ENCODE measurements at places on chromosomes 2 and 18. TPM values are rescaled to one million over a fixed set of nuclear protein-coding genes. Genes with fewer than 3 reads are reported as not detected.

The EIF2AK2 gene
- 8.7 TPM for total RNA-seq

The TWIST2 gene
- total RNA-seq = not detected

The TRIM43 gene
- 2.3 TPM for total RNA-seq

The KCNF1 gene
- 7.7 TPM for total RNA-seq

The ATOH8 gene
- 9.0 TPM for total RNA-seq

The LYG2 gene
- total RNA-seq = not detected

The BBS5 gene
- 3.3 TPM for total RNA-seq

The CRYGC gene
- not detected for total RNA-seq

DNA sequence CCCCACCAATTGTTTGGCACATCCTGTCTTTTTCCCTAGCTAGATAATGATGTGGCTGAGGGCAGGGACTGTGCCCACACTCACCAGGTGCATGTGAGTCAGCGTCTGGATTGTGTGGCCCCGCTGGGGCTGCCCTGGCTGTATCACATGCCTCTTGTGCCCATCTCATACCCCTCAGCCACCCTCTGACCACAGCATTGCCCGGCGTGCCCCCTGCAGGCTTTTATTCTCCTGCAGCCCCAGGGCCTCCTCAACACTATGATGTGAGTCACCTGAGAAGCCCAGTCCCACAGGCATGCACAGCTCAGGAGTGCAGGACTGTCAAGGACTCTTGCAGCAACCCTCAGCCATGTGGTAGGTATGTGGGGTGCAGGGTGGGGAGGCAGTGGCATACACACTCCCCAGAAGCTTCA lies 14.8 kb upstream of the STEAP3 start:
- peaks cover 2% of the 10 kb centered on the region for H3K27me3 ChIP-seq
- no peak for DNase-seq
- no peaks in the 10 kb centered on the region for H3K4me1 ChIP-seq

DNA sequence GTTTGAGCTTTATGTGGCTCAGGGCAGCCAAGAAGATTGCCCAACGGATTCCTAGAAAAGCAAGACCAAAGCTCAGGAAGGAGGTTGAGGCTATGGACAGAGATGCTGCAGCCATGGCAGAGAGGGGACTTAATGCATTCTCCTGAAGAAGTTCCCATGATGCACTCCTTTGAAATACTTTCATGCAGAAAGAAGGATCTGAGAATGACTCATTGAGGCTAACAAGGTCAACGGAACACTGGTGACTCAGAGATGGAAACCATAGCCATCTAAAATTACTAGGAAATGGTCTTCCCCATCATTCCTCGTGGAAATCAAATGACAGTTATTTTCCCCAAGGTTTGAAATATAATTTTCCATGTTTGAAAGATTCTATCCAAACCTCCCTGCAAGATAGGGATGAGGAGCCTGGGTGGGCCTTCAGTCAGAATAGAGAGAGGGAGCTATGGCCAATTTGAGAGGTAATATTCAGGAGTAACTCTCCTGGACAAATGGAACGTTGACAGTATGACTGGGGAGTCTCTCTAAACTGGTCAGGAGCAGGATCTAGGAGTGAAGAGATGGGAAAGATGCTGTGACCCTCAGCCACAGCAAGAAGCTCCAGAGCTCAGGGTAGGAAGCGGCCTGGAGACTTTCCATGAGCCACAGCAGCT lies 63.0 kb downstream of the REEP1 start:
- DNase-seq = no peak
- peaks cover 7% of the 10 kb centered on the region for H3K27me3 ChIP-seq
- no peak overlapping the region for H3K4me3 ChIP-seq
- peaks cover 27% of the 10 kb centered on the region for H3K4me1 ChIP-seq
- peak overlapping the region; percentile 69 for H3K27ac ChIP-seq
- H3K36me3 ChIP-seq = peaks cover 43% of the 10 kb centered on the region

GRCh38 chr2:134440336-134440909 lies 186.6 kb downstream of the MGAT5 start:
- peaks cover under 1% of the 10 kb centered on the region for H3K36me3 ChIP-seq
- no peak overlapping the region for H3K27ac ChIP-seq
- no peaks in the 10 kb centered on the region for H3K27me3 ChIP-seq

- DNase-seq = no peak
- H3K27ac ChIP-seq = no peak overlapping the region
- H3K27me3 ChIP-seq = peaks cover 3% of the 10 kb centered on the region
These were observed 148.5 kb upstream of the GATA6 start for GRCh38 chr18:22020867-22021370.

DNA sequence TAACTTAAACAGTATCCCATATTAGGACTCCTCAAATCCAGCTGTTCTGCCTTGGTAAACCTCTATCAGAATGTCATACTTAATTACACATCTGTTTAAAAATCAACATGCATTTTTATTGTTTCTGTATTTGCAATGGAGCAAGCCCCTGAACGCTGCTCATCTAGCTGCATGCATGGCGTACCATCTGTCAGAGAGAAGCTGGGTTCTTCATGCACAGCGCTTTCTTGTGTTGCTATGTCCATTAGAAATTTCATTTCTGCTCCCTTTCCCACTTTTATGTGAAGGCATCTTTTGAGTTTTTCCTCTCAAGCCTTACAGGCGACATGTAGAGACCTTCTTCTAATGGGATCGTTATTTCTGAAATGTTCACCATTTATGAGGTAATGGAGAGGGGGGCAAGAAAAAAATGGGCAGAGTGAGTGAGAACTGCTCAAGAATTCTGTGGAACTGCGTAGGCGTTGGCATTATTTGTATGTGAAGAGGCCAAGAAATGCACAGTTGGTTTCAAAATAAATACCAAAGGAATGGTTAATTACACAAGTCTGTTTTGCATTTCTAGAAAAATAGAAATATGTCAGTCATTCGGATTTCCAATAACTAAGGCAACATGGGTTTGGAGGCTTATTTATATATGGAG lies 31.6 kb downstream of the INSIG2 start:
- H3K4me1 ChIP-seq = no peaks in the 10 kb centered on the region
- no peak for DNase-seq
- no peaks in the 10 kb centered on the region for H3K27me3 ChIP-seq

DNA sequence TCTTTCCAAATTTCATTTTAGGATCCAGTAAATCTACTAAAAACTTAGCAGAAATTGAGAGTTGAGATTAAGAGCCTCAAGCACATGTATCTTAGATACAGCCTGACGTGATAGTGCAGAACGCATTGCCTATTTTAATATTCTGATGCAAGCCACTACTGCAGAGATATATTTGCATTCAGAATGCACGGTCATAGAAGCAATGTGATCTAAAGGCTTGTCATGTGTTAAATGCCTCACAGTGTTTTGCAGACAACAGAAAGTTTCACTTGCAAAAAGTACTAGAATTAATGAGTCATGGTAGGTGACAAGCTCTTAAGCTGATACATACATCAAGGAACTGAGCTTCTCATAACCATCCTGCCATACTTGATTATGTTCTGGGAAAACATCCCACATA lies 886.7 kb upstream of the CHAC2 start:
- no peaks in the 10 kb centered on the region for H3K27me3 ChIP-seq
- no peaks in the 10 kb centered on the region for H3K36me3 ChIP-seq
- no peak overlapping the region for H3K4me3 ChIP-seq
- no peak for DNase-seq
- no peaks in the 10 kb centered on the region for H3K4me1 ChIP-seq

GRCh38 chr2:10817413-10817812 lies 4.8 kb upstream of the PDIA6 start:
- H3K4me1 ChIP-seq = peaks cover 5% of the 10 kb centered on the region
- no peak overlapping the region for H3K27ac ChIP-seq
- DNase-seq = no peak
- H3K36me3 ChIP-seq = no peaks in the 10 kb centered on the region
- H3K27me3 ChIP-seq = peaks cover 2% of the 10 kb centered on the region
- H3K4me3 ChIP-seq = no peak overlapping the region

GRCh38 chr2:218387369-218388194 lies 5.5 kb downstream of the SLC11A1 start:
- peak overlapping the region; percentile 57 for H3K4me3 ChIP-seq
- H3K4me1 ChIP-seq = peaks cover 2% of the 10 kb centered on the region

DNA sequence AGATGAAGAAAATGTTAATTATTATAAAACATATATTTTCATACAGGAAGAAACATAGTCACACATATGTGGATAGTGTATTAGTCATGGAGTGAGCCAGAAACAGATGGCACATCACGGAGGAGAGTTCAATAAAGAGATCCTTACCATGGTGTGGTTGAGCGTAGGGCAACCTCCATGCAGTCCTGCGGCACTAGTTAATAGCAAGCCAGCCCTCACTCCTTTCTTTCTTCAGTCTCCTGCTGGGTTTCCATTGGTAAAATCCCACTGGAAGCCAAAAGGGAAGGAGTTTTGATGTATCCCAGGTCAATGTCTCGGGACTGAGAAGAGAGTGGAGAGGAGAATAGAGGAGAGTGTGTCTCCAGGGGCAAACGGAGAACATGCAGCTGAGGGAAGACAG lies 328.1 kb downstream of the NR4A2 start:
- H3K4me1 ChIP-seq = peaks cover 6% of the 10 kb centered on the region
- DNase-seq = no peak
- H3K36me3 ChIP-seq = peaks cover 3% of the 10 kb centered on the region
- H3K4me3 ChIP-seq = no peak overlapping the region
- peaks cover 4% of the 10 kb centered on the region for H3K27me3 ChIP-seq
- H3K27ac ChIP-seq = peak overlapping the region; percentile 29

- H3K27ac ChIP-seq = no peak overlapping the region
- DNase-seq = no peak
- no peaks in the 10 kb centered on the region for H3K36me3 ChIP-seq
- H3K27me3 ChIP-seq = peaks cover 9% of the 10 kb centered on the region
These were observed 9.0 kb downstream of the GBX2 start for GRCh38 chr2:236158969-236159777.

DNA sequence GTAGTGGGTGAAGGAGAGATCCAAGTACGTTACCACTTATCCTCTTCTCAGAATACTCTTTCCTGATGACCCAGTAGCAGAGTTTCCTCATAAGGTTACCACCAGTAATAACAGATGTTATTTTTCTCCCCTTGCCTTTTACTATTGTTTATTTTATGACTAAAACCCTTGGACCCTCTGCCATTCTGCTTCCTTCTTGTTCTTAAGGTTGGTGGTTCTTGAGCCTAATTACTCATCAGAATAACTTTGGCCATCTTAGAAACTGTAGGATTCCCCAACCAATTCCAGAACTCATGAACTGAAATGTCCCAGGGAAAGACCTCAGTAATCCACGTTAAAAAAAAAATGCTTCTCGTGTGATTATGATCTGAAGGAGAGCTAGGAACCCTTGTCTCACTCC lies 64.9 kb downstream of the CHST9 start:
- H3K4me3 ChIP-seq = no peak overlapping the region
- H3K27ac ChIP-seq = no peak overlapping the region
- H3K27me3 ChIP-seq = no peaks in the 10 kb centered on the region
- DNase-seq = no peak
- H3K4me1 ChIP-seq = no peaks in the 10 kb centered on the region

GRCh38 chr2:136331226-136331625 lies 213.3 kb upstream of the CXCR4 start:
- H3K4me3 ChIP-seq = no peak overlapping the region
- H3K36me3 ChIP-seq = peaks cover 3% of the 10 kb centered on the region
- no peak for DNase-seq
- no peak overlapping the region for H3K27ac ChIP-seq

DNA sequence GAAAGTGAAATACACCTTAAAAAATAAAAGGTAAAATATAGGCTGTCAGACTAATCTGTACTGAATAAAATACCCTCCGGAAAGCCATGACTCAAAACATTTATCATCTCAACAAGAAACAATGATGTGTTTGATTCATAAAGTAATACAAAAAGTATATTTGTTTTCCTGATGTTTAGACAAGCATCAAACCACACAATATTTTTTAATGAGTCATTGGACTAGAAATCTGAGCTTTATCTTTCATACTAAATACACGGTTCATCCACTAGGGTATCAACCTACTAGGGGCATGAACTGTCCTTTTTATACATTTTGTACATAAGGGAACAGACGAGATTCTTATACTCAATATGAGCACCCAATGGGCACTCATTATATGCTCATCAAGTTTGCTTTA lies 31.3 kb downstream of the CD226 start:
- H3K36me3 ChIP-seq = no peaks in the 10 kb centered on the region
- no peak overlapping the region for H3K4me3 ChIP-seq
- H3K27ac ChIP-seq = no peak overlapping the region
- DNase-seq = no peak
- H3K4me1 ChIP-seq = no peaks in the 10 kb centered on the region

DNA sequence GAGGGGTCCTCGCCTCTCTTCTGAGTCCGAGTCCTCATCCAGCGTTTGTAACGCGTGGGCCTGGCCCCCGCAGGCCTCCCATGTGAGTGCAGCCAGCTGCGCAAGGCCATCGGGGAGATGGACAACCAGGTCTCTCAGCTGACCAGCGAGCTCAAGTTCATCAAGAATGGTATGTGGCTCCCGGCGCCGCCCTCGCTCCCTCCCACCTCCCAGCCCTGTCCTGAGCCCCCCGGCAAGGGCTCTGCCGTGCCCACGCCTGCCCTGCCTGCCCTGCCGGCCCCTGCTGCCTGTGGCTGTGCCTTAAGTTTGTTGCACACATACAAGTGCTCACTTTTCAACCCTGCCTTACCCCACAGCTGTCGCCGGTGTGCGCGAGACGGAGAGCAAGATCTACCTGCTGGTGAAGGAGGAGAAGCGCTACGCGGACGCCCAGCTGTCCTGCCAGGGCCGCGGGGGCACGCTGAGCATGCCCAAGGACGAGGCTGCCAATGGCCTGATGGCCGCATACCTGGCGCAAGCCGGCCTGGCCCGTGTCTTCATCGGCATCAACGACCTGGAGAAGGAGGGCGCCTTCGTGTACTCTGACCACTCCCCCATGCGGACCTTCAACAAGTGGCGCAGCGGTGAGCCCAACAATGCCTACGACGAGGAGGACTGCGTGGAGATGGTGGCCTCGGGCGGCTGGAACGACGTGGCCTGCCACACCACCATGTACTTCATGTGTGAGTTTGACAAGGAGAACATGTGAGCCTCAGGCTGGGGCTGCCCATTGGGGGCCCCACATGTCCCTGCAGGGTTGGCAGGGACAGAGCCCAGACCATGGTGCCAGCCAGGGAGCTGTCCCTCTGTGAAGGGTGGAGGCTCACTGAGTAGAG lies 14.4 kb upstream of the ALLC start:
- no peak overlapping the region for H3K4me3 ChIP-seq
- DNase-seq = peak; percentile 14
- H3K4me1 ChIP-seq = peaks cover 3% of the 10 kb centered on the region
- H3K36me3 ChIP-seq = peaks cover 5% of the 10 kb centered on the region

DNA sequence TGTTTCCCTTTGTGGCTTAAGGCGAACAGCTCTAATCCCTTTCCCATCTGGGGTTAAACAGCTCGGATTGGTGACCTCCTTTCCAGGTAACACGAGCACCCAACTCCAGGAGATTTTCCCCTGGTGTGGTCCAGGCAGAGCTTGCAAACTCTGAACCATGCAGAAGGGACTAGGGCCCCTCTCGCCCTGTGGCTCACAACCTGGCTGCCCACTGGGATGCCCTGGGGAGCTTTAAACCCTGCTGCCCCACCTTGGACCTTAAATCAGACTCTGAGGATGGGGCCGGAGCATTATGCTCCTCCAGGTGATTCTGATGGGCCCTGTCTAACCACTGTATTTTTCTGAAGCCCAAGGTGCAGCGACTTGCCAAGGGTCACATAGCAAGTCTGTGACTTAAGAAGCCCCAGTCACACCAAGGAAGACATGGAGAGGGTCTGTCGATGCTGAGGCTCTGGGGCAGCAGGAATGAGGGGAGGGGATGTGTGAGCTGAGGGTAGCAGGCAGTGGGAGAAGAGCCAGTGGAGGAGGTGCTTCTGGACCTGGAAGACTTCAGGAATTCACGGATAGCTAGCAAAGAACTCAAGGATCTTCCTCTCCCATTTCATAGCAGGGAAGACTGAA lies 5.9 kb downstream of the ARID5A start:
- H3K4me3 ChIP-seq = no peak overlapping the region
- DNase-seq = no peak
- H3K27me3 ChIP-seq = peaks cover 12% of the 10 kb centered on the region
